ENCODE measurements at places on chromosomes 6 and 20. TPM values are rescaled to one million over a fixed set of nuclear protein-coding genes. Genes with fewer than 3 reads are reported as not detected.

HSPA1L gene
- 5.0 TPM for polyA plus RNA-seq

CNBD2 gene
- polyA plus RNA-seq: not detected

TMEM244 gene
- not detected for polyA plus RNA-seq

TOX2 gene
- polyA plus RNA-seq: 3.1 TPM

PDE7B gene
- 11.7 TPM for polyA plus RNA-seq

DNA sequence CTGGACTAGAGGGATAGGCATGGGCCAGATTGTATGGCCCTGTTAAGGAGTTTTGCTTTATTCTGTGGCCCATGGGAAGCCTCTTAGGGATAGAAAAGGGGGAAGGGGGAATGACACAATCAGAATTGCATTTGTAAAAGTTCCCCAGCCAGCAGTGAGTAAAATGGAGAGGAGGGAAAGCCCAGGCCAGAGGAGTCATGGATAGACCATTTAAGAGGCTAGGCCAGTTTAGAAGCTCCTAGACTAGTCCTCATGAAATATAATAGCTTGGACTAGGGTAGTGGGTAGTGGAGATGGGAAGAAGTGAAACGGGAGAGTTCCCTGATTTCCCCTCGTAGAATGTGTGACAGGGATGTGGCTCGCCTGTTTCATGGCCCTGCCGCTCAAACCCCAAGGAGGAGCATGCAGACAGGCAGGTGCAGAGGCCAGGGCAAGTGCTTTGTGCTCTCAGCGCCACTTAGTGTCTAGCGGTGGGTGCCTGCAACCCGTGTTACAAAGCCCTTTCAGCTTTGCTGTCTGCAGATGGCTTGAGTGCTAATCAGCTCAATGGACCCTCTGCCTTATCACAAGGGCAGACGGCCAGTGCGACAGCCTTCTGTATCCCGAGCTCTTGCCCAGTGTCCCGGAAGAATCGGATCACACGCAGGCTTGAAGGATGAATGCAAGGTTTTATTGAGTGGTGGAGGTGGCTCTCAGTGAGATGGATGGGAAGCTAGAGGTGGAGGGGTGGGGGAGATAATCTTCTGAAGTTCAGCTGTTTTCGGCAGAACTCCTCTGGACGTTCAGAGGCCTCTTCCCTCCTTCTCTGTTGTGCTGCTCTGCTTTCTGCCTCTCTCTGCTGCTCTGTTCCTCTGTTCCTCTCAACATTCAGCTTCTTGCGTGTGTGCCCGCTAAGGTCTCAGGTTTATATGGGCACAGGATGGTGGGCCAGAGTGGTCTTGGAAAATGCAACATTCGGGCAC, 141.1 kb downstream of the CEP57L1 start:
- no peak for DNase-seq

- no peak for DNase-seq
Measured at GRCh38 chr6:75091467-75092190, 114.2 kb downstream of the COL12A1 start.

DNA sequence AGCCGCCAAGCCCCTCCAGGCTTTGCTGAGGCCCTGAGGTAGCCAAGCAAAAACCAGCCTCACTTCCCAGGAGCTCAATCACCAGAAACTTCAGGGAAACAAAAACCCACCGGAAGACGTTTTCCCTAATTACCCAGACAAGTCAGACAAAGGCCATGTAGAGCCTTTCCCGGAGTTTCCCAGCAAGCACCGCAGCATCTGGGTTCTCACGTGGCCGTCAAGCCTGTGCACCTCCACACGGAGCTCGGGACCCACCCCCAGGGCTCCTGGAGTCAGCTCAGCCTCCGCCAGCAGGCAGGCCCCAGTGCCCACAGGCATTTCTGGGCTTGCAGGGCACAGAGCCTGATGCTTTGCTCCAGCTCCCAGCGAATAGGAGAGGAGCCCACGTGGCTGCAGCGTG, 10.1 kb upstream of the MRGBP start:
- no peak for DNase-seq

GRCh38 chr20:6956574-6956973, 189.1 kb downstream of the BMP2 start:
- DNase-seq: no peak

DNA sequence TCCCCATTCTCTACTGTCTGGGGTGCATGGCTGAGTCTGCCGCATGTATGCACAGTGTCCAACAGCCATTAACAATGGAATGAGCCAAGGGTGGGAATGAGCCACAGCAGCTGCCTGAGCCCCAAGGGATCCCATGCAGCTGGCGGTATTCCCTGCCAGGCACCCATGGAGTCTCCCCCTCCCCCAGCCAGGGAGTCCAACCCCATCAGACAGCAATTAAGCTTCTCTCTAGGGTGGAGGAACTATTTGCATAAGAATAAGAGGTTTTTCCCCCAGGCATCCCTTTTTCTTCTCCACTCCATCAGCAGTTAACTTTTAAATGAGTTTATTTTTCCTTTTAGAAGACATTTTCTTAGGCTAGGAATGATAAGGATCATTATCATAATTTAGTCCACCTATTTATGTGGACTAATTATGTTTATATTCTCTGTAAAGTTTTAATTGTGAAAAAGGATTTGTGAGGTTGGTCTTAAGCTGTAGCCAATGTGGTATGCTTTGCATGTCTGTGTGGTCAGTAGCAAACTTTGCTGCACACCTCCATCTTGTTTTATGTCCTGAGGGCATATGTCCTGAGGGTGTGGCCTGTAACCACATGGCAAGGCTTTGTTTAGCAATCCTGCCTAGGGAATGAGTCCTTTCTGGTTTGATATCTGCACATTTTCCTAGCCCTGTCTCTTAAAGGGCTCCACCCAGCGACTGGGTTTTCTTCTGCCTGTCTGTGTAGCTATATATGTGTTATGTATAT, 158.9 kb upstream of the OLIG3 start:
- DNase-seq: no peak

DNA sequence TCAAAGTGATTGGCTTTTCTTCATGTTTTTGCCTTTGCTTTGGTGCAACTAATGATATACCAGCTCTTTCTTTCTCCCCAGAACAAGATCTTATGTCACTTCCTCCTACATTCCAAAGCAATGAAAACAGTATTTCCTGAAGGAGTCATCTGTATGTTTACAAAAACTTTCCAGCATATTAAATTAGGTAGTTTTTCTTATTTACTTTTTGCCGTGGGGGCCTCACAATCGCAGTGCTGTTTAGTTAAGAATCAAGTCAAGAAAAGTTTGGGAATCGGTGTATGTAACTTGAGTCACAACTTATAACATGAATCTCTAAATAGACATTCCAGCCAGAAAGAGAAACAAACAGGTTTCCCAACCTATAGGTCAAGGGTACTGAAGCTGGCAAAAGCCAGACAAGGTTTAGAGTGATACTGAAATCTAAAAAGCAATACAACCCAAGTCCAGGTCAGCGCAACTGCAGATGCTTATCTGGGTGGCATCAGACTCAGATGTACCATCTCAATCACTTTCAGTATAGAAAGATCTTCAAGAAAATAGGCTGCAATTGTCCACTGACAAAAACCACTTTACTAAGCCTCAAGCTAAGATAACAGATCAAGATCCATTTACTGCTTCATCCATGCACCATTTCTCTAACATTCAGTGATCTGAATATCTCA, 63.6 kb downstream of the IPCEF1 start:
- DNase-seq: no peak

GRCh38 chr6:21773576-21773968, 180.0 kb downstream of the SOX4 start:
- no peak for DNase-seq

- no peak for DNase-seq
Measured at GRCh38 chr6:42409581-42409980, 42.1 kb downstream of the TRERF1 start.

GRCh38 chr20:63121246-63121645, 94.7 kb downstream of the YTHDF1 start:
- no peak for DNase-seq

DNA sequence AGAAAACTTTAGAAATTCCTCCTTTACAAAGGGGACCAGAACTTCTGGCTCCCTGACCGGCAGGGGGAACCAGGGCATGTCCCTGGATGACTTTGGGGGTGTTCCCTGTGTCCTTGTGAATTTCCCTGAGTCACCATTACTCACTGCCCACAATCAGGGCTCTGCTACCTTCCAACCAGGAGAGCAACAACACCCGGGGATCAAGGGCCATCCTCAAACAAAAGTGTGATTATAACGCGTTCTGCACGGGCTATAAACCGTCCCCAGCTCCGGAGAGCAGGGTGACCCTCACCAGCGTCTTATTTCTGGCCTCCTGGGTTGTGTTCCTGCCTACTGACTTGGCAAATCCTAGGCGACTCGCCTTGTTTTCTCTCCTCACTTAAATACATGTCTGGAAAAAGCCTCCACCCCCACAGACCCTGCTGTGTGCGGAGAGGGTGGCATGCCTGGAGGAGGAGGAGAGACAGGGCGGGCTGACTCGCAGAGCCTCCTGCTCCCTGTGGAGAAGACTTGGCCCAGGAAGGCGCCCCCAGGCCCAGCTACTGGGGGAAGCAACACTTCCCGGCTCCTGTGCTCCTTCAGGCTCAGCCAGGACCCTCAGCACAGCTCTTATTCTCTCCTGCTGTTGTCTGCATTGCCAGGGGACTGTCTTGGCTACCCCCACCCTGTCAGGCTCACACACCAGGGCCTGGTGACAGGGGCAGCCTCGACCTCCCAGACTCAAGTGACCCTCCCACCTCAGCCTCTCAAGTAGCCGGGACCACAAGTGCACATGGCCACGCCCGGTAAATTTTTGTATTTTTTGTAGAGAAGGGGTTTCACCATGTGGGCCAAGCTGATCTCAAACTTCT, 54.1 kb downstream of the FGD2 start:
- DNase-seq: peak; percentile 54

GRCh38 chr20:507006-507758, 36.4 kb downstream of the CSNK2A1 start:
- no peak for DNase-seq

GRCh38 chr6:95133578-95133977, 443.8 kb upstream of the MANEA start:
- no peak for DNase-seq

- DNase-seq: no peak
Measured at GRCh38 chr20:32823078-32823477, 3.3 kb downstream of the MAPRE1 start.

DNA sequence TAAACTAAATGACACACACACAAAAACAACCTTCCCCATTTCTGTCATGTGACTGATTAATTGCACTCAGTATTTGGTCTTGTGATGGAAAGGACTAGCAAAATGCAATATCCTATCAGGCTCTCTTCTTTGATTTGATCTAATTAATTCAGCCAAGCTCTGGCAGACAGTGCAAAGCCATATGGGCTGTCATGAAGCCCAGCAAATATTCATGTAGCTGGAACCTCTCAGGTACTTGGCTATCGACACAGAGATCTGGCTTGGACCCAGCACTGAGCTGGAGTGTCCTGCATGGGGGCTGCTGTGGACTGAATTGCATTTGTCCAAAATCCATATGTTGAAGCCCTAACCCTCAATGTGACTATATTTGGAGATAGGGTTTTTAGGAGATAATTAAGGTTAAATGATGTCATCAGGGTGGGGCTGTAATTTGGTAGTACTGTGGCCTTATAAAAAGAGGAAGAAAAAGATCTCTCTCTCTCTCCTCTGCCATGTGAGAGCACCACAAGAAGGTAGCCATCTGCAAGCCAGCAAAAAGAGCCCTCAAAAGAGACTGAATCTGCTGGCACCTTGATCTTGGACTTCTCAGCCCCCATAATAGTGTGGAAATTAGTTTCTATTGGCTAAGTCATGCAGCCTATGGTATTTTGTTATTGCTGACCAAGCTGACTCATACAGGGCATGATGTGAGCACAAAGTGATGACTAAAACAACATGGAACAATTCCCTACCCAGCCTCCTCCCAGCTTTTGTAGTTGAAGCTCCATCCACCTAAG, 77.1 kb downstream of the STMND1 start:
- no peak for DNase-seq

DNA sequence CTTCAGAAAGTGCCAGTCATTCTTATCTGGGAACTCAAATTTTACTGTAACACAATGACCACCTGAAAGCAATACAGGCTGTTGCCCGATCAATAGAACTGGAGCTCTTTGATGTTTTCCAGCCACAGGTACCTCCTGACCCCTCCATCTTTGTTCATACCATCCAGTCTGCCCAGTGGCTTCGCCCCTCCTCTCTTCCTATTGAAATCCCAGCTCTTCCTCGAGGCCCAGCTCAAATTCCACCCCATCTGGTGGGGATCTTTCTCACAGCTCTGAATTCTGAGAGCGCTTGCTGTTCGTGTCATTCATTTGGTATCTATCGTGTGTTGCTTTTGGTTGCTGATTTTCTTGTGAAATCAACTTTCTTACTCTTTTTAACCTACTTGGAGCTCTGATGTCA, 87.9 kb upstream of the CNKSR3 start:
- DNase-seq: no peak

- DNase-seq: no peak
Measured at GRCh38 chr6:17054647-17055046, 47.2 kb upstream of the STMND1 start.

GRCh38 chr20:47453167-47453782, 48.4 kb upstream of the NCOA3 start:
- no peak for DNase-seq
